ENCODE measurements at places on chromosomes 16 and 17.

- DNase-seq: peak; percentile 27
Observed at GRCh38 chr16:56294579-56294978, 103.3 kb downstream of the GNAO1 start.

- DNase-seq: peak; percentile 4
Observed at GRCh38 chr16:23225634-23226033, 43.1 kb downstream of the SCNN1G start.

DNA sequence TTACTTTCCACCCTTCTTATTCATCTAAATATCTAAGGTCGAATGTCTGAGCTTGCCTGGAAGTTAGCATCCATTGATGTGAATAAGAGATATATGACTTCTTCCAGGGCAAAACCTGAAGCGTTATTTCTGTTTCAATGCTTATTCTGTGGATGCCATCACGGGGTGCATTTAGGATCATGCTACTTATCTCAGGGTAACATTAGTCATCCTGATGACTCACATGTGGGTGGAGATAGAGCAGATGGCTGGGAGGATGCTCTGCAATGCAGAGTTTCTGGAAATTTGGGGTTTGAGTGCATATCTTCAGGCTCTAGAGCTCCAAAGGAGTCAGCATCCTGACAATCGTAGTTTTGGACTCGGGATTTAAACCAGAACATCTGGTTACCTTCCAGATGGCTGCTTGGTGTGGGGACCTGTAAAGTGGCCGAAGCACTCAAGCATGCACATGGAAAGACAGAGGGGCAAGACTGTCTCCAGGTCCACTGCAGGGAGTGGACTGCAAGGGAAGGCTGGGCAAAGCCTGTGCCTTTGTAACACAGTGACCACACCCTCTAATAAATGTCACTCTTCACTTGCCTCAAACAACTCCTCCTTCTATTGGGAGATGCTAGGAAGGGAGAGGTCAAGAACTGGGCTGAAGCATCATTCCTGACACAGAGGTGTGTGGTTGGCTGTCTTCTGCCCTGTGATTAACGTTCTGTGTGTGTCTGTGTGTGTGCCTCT lies 175.2 kb upstream of the SALL1 start:
- DNase-seq: peak; percentile 67

- DNase-seq: no peak
Observed at GRCh38 chr16:64997751-64998150, 124.1 kb downstream of the CDH11 start.

DNA sequence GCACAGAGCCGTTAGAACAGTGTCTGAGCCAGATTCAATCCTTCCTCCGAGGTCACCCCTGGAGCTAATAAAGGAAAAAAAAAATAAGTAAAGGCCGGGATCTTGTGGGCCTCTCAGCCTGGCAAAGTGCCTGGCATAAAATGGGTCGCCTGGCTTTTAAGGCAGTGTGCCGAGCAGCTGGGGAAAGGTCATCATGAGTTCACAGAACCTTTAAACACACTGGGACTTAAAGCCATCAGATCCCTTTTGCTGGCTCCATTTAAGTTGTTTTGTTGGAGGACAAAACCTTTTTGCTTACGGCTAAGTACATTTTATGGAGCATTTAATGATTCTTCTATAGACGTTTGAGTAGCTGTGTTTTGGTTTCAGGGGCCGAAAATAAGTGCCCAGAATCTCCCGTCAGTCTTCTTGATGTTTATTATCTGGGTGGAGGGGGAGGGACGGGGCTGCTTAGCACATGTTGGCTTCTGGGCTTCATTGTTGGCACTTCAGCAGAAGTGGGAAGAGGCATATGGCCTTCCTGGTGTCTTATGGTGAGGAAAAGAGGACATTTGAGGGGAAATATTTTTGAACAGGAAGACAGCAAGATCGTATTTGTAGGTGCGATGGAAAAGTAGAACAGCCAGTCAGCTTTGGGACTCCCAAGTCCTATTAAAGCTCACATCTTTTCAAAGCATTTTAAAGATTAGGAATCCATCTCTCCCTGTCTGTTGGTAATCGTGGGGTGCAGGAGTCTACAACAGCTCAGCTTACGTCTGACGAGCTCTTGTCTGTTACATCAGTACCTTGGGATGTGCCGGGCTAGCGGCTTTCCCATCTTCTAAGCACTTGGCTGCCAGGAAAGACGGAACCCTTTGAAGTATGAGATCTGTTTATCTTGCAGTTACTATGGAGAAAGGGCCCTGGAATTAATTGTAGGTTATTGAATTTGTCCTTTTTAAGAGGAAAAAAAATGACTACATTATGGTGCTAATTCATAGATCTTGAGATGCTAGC lies 31.1 kb downstream of the RBFOX1 start:
- DNase-seq: no peak

- no peak for DNase-seq
Observed at GRCh38 chr16:79064256-79064972, 536.1 kb downstream of the MAF start.

GRCh38 chr16:67180166-67180565 lies 3.6 kb downstream of the MATCAP1 start:
- no peak for DNase-seq

- DNase-seq: no peak
Observed at GRCh38 chr17:48745381-48746275, 17.1 kb upstream of the HOXB13 start.

GRCh38 chr17:50297407-50297865 lies 23.2 kb downstream of the TMEM92 start:
- DNase-seq: peak; percentile 53

GRCh38 chr16:79267146-79267545 lies 333.4 kb downstream of the MAF start:
- no peak for DNase-seq

GRCh38 chr17:67922503-67922902 lies 73.8 kb downstream of the C17orf58 start:
- DNase-seq: no peak

GRCh38 chr17:1939981-1940809 lies 84.9 kb downstream of the RTN4RL1 start:
- no peak for DNase-seq

GRCh38 chr16:54879681-54880080 lies 51.0 kb upstream of the IRX5 start:
- DNase-seq: peak; percentile 4

DNA sequence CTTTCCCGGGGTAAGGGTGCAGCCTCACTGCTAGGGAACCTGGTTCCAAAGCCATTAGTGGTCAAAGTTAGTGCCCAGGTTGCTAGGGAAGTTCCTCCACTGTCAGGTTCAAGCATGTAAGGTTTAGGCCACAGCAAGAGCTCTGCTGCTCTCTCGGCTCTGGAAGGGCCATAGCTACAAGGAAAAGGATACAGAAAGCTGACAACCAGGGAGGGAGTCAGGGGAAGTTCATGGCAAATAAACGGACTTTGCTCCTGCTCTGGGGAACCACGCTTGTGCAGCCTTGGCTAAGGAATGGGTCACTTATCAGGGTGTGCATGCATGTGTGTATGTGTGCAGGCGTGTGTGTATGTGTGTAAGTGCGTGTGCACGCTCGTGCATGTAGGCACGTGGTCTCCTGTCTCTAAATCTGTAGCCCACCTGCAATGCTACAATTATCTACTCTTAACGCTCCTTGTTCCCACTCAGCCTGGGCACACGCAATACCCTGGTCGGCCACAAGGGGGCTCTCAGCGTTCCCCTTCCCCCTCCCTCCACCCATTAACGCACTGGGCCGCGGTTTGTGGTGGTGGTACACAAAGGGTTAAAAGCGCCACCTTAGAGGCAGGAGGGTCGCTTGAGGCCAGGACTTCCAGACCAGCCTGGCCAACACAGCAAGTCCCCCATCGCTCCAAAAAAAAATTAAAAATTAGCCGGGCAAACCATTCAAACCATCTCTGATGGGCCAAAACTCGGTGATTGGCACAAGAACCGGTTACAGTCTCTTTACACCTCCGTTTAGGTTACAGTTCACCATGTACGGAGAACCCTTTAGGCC lies 48.4 kb upstream of the KDM8 start:
- DNase-seq: peak; percentile 37

- DNase-seq: no peak
Observed at GRCh38 chr17:79865351-79866210, 26.3 kb upstream of the CBX4 start.

Measured in Caki2 (cell line).